Skeletal muscle tissue (tissue), 5 donors: ENCODE measurements at places on chromosomes 13 and 19. TPM values are rescaled to one million over a fixed set of nuclear protein-coding genes. Genes with fewer than 3 reads are reported as not detected.

The NALCN gene
- 1.0 TPM for total RNA-seq

The IFNL1 gene
- total RNA-seq: not detected

The PPP2R1A gene
- 65.8 TPM for total RNA-seq

The ZNF530 gene
- total RNA-seq: 6.8 TPM

The RNF17 gene
- total RNA-seq: 0.52 TPM

The ZNF541 gene
- total RNA-seq: not detected

The CEACAM4 gene
- total RNA-seq: 1.0 TPM

The RXFP2 gene
- total RNA-seq: under 0.01 TPM

The PNMA8A gene
- 21.4 TPM for total RNA-seq

The FPR3 gene
- total RNA-seq: 0.52 TPM

The PABPC3 gene
- under 0.01 TPM for total RNA-seq

The ANKLE1 gene
- 0.52 TPM for total RNA-seq

The CHAF1A gene
- 6.3 TPM for total RNA-seq
